ENCODE measurements at places on chromosomes 5 and 9.

- no peak for DNase-seq
These were observed 57.3 kb upstream of the WWC1 start for GRCh38 chr5:168234133-168234532.

DNA sequence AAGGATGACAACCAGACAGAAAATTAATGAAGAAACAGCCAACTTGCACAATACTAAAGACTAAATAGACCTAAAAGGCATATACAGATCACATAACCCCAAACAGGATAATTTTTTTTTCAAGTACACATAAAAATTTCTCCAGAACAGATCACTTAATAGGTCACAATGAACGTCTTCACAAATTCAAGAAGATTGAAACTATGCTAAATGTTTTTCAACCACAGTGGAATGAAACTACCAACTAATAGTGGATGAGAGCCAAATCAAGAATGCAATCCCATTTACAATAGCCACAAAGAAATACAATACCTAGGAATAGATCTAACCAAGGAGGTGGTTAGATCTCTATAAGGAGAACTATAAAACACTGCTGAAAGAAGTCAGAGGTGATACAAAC lies 145.8 kb downstream of the TMEM232 start:
- DNase-seq = no peak

GRCh38 chr5:118888556-118888955 lies 99.8 kb downstream of the DTWD2 start:
- DNase-seq = no peak

DNA sequence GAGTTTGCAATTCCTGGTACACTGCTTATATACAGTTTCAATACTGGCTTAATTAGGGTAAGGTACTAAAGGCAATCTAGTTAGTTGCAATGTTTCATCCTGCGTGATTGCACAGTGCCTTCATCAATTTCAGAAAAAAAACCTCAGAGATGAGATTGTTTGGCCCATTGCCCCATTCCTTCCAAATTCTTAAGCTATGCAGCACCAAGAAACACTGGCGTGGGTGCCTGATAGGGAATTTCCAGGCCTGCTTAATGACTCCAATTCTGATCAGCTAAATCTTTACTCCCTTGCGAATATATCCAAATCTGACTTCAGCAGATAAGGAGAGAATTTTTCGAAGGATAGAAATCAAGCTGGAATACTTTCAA lies 35.9 kb upstream of the GAS1 start:
- DNase-seq = no peak

DNA sequence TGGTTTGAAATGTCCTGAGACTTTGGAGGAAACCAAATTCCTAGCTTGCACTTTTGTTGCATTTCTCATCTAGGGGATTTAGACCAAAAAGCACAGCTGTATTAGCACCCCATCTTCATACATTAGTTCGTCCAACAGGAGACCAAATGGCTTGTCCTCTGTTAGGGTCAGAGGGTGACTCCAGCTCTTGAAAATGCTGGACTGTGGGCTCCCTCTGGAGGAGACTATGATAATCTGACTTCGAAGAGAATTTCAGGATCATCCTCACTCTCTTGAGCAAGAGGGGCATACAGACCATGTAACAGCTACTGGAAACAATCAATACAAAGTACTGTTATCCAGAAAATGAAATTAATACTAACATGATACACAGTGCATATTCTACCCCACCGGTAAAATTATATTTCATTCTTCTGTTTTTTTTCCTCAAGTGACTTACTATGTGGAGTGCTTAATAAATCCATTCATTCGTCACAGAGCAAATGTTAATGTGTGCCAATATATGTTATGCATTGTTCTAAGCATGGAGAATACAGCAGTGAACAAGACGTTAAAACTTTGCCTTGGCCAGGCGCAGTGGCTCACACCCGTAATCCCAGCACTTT lies 63.7 kb upstream of the PPP2CA start:
- peak; percentile 28 for DNase-seq

- no peak for DNase-seq
These were observed 1318.8 kb upstream of the ACO1 start for GRCh38 chr9:31065691-31066090.

DNA sequence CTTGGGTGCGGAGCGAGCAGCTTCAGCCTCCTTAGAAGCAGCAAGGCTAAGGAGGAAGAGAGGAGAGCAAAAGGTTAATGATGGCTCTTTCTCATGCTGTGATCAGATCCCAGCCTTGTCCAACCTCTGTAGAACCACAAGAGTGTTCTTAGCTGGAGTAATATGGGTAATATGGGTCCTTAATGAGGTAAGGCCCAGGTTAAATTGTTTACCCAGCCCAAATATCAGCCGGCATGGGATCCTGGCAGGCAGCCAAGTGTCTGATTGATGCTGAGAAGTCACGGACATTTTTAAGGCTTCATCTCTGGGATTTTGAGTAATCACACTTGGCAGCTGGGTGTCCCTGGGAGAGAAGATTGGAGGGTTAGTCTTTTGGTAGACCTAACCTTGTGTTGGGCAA lies 32.3 kb downstream of the GLRA1 start:
- no peak for DNase-seq

- no peak for DNase-seq
These were observed 4.0 kb downstream of the ST6GALNAC4 start for GRCh38 chr9:127912882-127913281.

DNA sequence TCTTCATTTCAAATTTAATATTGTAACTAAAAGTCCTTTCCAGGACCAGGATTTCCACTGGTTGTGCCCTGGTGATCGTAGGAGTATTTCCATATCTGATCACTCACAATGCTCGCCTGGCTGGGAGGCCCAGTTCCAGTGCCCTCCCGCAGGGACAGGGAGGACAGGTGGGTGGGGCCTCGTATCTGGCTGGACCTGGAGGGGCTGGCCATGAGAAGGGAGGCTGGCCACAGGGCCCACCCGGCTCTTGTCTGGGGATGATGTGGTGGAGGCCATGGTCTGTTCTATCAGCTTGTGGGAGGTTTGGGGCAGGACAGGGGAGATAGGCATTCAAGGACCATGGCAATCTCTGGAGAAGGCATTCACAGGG lies 286.4 kb downstream of the GADD45G start:
- DNase-seq = no peak

GRCh38 chr5:169460896-169461295 lies 122.7 kb upstream of the SPDL1 start:
- no peak for DNase-seq

- no peak for DNase-seq
These were observed 4.3 kb downstream of the BRD3OS start for GRCh38 chr9:134029248-134030226.

DNA sequence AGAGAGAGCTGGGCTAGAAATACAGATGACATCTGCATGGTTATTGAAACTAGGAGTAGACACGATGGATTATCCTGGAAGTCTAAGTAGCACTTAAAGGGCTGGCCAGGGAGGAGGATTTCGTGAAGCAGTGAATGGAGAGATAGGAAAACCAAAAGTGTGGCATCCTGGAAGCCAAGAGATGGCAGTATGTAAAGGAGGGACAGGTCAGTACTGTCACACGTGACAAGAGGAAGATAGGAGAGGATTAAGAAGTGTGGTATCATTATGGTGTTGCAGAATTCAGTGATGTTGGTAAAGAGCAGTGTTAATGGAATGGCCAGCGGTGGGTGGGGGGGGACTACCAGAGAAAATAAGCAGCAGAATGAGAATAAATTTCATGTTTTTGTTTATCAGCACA lies 11.7 kb downstream of the RAD23B start:
- DNase-seq = no peak

- peak; percentile 94 for DNase-seq
These were observed at the start of gene TOR1B for GRCh38 chr9:129802833-129803675. Gene TOR1B, plus strand, starts transcription at chr9:129803184. Its CDS starts 29 bp downstream, at chr9:129803213.

GRCh38 chr5:27523629-27524028 lies 485.2 kb upstream of the CDH9 start:
- no peak for DNase-seq

GRCh38 chr9:125370786-125371185 lies 109.2 kb downstream of the GAPVD1 start:
- no peak for DNase-seq
